HepG2 (cell line): ENCODE measurements at places on chromosomes 16 and 17. TPM values are rescaled to one million over a fixed set of nuclear protein-coding genes. Genes with fewer than 3 reads are reported as not detected.

SLC6A2 gene
- 0.65 and 0.66 TPM in 2 replicates for total RNA-seq

DNA sequence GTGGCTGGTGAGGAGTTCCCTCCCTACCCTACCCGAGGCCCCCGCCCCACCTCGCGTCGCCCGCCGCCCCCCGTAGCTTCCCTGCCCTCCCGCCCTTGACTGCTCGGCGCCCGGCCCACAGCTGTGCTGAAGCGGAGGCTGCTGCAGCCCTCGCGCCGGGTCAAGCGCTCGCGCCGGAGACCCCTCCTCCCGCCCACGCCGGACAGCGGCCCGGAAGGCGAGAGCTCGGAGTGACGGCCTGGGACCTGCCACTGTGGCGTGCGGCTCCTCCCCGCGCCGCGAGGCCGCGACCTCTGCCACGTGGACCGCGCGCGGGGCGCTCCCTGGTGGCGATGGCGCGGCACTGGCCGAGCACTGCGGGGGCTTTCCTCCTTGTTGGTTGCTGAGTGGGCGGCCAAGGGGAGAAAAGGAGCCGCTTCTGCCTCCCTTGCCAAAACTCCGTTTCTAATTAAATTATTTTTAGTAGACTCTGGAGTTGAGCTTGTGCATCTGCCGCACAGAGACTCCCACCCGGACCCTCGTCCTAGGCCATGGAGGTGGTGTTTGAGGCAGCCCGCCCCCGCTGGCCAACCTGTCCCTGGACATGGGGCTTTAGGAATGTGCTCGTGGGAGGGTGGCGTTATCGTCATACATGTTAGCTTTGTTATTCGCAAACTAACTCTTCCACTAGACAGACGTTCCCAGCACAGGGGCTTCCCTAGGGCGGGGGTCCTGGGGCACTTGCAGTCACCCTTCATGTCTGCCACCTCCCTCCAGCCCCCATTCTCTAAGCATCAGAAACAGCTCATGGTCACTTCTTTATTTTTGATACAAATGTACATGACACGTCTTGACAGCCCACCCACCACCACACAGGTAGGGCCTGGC lies 4.4 kb downstream of the TP53I13 start:
- H3K36me3 ChIP-seq, result peaks cover under 1% of the 10 kb centered on the region
- peaks cover 32% of the 10 kb centered on the region for H3K4me1 ChIP-seq
- no peak for DNase-seq
- H3K4me3 ChIP-seq, result no peak overlapping the region

- no peak overlapping the region for H3K4me3 ChIP-seq
- H3K36me3 ChIP-seq, result no peaks in the 10 kb centered on the region
- peaks cover under 1% of the 10 kb centered on the region; the same call in 1 of the 2 replicates for H3K27me3 ChIP-seq
- no peak for DNase-seq
- H3K4me1 ChIP-seq, result peaks cover 90% of the 10 kb centered on the region
- H3K27ac ChIP-seq, result no peak overlapping the region
These were observed 11.6 kb upstream of the CBX4 start for GRCh38 chr17:79850571-79851460.

- no peaks in the 10 kb centered on the region for H3K27me3 ChIP-seq
- H3K4me1 ChIP-seq, result no peaks in the 10 kb centered on the region
- no peak overlapping the region for H3K27ac ChIP-seq
- peaks cover 60% of the 10 kb centered on the region for H3K36me3 ChIP-seq
These were observed 103.4 kb upstream of the PLCG2 start for GRCh38 chr16:81675662-81676061.

TEX14 gene
- total RNA-seq, result 0.07 TPM in 1 of 2 replicates, not detected in the other

DNA sequence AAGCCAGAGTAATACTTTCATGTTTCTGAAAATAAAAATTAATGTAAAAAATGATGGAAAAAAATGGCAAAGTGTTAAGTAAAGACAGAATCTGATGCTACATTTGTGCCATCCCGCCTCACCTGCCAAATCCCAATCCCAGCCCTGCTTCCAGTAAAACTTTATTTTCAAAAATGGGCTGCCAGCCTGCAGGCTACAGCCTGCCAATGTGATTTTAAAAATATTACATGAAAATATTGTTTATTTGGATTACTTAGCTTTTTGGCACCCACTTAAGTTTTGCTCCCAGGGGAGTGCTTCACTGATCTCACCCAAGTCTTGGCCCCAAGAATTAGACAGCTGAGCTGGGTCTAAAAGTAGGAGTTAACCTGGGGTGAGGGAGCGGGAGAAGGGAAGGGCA lies 112.8 kb downstream of the C16orf78 start:
- H3K27ac ChIP-seq, result no peak overlapping the region

GRCh38 chr17:9768381-9768934 lies 22.9 kb downstream of the DHRS7C start:
- H3K4me1 ChIP-seq, result 0 out of 2 replicates have a peak, but pooled peaks cover 5% of the 10 kb centered on the region
- peak; percentile 14 for DNase-seq
- no peak overlapping the region for H3K4me3 ChIP-seq
- H3K36me3 ChIP-seq, result no peaks in the 10 kb centered on the region

DNA sequence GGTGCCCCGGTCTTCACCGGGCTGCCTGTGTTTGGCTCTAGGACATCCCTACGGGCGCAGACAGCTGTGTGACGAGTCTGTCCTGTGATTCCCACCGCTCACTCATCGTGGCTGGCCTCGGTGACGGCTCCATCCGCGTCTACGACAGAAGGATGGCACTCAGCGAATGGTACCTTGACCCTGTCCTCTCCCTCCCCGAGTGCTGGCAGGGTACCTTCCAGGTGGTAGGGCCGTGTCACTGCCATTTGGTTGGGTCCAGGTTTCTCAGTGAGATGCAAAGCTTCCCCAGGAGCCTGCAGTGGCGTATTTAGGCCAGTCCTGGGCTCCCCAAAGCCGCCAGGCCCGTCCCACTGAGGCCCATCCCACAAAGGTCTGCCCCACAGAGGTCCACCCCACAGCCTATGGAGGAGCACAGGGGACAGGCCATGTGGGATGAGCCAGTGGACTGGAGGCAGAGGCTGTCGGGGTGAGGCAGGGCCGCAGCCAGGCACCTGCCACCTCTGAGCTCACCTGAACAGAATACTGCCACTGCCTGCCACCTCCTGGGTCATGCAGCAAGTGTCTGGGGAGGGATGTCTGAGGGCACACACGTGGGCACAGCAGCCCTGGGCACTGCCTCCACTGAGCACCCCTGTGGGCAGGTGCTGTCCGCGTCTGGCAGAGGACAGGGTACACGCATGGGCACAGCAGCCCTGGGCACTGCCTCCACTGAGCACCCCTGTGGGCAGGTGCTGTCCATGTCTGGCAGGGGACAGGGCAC lies 31.4 kb upstream of the CHMP6 start:
- H3K4me3 ChIP-seq, result no peak overlapping the region
- H3K27me3 ChIP-seq, result no peaks in the 10 kb centered on the region
- no peak for DNase-seq
- H3K27ac ChIP-seq, result no peak overlapping the region

KRTAP4-11 gene
- not detected in 2 replicates for total RNA-seq
